ENCODE measurements at places on chromosomes 11 and 22. TPM values are rescaled to one million over a fixed set of nuclear protein-coding genes. Genes with fewer than 3 reads are reported as not detected.

The DCDC1 gene
- total RNA-seq = 0.47 TPM

The SIDT2 gene
- total RNA-seq = 23.6 TPM

DNA sequence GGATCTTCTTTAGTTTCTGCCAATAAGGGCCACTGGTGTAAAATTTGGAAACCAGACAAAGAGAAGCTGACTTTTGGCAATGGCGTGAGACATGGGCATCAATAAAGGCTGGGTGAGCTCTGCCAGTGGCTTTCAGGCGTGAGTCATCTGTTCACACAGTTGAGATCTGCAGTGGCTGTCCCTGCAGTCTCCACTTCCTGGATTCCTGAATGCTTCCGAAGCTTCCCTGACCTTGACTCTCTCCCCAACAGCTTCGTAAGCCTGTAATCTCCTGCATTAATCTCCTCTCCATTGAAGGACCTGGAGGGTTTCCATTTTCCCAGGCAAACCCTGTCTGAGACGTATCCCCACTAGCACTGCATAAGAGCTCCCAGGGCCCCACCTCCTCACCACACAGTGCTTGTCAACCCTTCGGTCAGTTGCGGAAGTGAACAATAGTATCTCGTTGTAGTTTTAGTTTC is 574.7 kb downstream of the TBC1D22A start:
- DNase-seq = no peak

DNA sequence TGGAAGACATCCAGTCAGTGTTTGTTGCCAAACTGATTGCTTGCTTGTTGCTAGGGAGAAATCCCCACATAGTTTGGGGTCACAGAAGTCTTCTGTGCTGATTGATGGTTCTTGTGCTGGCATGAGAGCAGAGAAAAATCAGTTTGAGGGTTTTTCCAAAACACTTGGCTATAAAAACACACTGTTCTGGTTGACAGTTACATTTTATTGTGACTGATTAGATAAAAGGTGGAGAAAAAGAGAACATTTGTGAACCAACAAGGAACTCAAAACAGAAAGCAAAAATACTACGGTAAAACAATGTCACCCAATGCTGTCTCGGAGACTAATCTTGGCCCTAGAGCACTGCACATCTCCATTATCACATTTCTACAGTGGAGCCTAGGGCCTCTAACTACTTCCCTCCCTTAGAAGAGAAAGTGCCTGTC is 14.4 kb upstream of the EIF4G2 start:
- no peak for DNase-seq

- peak; percentile 52 for DNase-seq
These were observed 7.0 kb upstream of the MALAT1 start for GRCh38 chr11:65491614-65492386.

DNA sequence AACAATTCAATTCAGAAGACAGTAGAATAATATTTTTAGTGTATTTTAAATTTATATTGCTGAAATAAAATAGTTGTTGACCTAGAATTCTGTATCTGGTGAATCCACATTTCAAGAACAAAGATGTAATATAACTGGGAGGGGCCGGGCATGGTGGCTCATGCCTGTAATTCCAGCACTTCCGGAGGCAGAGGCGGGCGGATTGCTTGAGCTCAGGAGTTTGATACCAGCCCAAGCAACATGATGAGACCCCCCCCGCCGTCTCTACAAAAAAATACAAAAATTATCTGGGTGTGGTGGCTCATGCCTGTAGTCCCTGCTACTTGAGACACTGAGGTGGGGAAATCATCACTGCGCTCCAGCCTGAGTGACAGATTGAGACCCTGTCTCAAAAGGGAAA is 72.6 kb downstream of the CD82 start:
- DNase-seq = no peak

DNA sequence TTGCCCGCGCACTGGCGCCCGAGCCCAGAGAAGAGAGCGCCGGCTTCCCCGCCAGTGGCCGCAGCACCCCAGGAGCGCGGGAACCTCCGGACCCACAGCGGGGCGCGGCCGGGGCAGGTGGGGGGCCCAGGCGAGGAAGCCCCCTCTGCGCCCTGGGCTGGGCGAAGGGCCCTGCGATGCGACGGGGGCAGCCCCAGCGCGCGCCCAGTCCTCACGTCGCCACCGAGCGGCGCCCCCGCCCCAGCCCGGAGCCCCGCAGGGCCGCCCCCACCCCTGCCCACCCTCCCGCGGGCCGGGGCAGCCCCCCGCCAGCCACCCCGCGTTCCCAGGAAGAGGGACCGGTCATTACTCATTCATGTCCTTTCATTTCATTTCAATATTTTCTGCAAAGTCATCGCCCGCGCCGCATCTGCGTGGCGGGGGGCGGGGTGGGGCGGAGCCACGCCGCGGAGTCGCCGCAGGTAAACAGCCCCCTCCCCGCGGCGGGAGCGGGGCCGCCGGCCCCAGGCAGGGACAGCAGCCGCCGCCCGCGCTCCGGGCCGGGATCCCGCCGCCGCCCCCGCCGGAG is 673 bp upstream of the PANX2 start:
- DNase-seq = no peak

DNA sequence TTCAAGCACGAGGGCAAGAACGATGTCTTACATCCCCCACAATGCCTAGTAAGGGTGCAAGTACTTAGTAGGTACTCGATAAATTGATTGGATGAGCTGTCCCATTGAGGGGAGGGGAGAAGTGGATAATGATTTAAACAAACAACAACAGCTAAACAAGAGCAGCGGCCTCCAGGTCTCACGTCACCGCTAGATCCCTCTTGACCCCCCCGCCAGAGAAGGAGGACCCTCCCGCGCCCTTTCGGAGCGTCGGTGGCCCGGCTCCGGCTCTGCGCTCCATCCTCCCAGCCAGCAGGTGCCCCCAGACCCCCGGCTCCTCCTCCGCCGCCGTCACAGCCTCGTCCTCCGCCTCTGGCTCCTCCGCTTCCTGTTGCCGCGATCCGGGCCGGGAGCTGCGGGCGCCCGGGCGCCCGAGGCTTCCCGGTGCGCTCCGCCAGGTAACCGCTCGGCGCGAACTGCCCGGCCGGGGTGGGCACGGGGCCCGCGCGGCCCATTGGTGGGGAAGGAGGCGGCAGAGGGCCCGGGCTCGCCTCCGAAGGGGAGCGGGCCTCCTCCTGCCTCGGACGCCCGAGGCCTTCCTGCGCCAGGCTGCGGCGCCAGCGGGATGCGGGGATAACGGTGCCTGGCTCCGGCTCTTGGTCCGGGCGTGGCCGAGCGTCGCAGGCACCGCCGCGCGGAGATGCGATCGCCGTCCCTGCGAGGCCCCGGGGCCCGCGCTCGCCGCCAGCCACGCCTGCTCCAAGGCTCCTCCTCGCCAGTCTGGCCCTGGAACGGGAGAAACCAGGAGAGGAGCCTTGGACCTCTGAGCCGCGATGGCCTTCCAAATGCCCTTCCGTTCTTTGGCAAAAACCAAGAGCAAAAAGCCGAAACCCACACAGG is at the start of gene TLCD5:
TSS of gene TLCD5 (plus strand) at position 368 of the 879 bp plus-strand sequence. CDS start 2,143 bp downstream, outside the sequence.
- DNase-seq = peak; percentile 90

DNA sequence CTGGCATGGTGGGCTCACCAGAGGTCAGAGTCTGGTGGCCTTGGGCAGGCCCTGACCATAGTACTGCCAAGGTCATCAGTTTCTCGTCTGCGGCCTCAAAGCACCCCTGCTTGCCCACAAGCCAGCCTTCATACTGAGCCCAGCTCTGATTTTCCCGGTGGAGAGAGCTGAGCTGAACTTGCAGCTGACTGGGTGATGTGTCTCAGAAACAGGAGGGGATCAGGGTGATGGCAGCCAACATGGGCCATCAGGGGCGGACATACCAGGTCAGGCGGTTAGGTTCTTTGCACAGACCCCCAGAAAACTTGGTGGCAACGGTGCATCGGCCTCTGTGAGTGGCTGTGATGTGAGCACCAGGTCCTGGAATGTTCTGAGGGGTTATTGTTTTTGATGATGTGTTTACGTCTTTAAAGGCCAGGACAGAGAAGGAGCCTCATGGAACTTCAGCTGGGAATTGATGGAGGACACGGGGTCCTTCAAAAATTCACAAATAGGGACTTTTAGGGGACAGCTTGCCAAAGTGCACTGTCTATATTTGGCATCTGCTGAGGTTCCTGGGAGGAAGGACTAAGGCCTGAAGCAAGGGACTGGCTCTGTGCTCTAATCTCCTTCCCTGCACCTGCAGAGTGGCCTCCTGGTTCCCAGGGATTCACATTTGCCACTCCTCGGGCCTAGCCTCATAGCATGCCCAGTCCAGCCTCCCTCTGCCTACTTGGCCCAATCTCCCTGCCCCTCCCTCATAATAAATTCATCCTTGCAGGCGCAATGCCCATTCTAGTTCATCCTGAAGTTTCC is 131.2 kb downstream of the OSBP2 start:
- DNase-seq = no peak

- DNase-seq = no peak
These were observed 16.7 kb upstream of the ELFN2 start for GRCh38 chr22:37443977-37444376.
